Stimulated activated CD8-positive, alpha-beta memory T cell treated with anti-CD3 and anti-CD28 coated beads, Interleukin-15, amount 100 ng/mL, for 4 hours (primary cell): ENCODE measurements at places on chromosomes 7 and 10.
A peak's percentile ranks its signal among the peaks of the same experiment; 100 is the strongest.

DNA sequence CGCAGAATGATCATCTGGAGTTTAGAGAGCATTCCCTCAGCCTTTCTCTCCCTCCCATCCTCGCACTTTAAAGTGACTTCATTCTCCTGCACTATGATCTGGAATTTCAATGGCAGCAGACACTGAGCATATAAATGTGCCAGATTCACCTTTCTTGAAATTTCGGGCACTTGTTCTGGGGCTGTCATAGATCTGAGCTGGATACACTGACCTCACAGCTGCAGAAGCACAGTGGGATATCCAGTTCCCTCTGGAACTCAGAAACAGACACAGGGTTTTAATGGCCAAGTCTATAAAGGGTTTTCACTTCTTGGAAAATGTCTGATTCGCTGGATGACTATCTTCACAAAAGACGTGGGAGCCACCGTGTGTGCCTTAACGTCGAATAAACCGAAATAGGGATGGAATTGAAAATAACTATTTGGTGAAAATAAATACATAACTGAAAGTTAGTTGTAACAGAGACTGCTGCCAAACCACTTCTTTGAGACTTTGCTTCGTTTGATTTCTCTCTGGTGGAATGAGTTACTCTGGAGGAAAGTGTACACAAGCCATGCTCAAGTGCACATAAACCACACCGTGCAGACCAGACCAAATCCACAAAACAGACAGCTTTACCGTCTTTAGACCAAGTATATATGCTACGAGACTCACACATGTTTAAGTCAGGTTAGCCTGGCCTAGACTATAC lies 126.1 kb downstream of the SVIL start:
- no peak for DNase-seq

- DNase-seq, result no peak
Observed at GRCh38 chr7:23397241-23397640, 73.0 kb downstream of the IGF2BP3 start.

DNA sequence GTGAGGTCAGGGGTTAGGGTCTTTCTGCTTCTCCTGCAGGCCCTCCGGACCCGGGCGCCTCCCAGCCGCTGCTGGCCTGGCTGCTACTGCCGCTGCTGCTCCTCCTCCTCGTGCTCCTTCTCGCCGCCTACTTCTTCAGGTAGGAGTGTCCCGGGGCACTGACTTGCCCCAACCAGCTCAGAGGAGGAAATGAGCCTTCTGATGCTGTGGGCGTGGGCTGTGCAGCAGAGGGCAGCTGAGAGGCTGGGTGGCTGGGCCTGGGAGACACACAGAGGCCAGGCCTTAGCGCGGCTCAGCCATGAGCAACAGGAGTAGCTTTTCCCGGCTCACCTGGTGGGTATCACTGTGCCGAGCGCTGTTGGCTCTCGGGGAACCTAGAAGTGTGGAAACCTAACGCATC lies 78.9 kb downstream of the MKI67 start:
- peak; percentile 81 for DNase-seq

DNA sequence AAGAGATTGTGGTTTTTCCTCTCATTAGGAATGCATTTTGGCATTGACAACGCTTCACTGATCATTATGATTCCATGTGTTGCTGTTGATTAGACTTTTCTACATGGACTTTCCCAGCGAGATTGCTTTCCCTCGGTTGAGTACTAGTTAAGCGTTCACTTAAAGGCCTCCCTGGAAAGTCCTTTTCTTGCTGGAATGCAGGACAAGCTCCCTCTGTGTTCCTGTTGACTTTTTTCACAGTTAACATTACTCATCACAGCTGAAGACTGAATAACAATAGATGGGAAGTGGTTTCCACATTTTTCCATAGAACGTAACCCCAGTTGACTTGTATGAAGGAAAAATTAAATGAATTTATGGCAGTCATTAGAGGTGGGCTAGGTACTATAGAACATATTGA lies 2.6 kb upstream of the CAV1 start:
- no peak for DNase-seq

DNA sequence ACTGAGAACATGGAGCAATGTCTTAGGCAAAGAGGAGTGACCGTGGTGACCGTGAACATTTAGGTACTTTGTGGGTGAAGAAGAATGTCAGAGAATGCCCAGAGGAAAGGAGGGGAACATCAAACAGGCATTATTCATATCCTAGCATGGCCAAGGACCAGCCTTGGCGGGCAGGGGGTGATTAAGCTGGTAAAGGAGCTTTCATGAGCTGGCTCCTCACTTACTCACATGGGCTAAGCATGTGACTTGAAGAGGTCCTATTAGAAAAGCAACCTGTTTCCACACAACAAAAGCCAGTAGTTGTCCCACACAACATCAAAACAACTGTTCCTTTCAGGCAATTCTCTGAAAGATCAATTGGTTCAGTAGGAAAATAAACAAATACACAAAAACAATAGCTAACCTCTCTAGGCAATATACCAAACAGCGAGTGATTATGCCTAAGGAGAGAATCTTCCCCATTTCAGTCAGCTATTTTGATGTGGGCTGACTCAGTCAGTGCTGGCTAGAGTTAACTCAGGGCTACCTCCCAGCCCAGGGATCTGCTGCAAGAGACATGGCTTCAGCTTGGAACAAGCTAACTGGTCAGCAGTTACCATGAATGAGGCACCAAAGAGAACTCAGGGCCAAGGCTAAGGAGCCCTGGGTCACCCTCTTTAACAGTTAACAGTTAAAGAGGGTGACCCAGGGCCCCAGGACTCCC lies 283.5 kb downstream of the ARHGAP12 start:
- no peak for DNase-seq

DNA sequence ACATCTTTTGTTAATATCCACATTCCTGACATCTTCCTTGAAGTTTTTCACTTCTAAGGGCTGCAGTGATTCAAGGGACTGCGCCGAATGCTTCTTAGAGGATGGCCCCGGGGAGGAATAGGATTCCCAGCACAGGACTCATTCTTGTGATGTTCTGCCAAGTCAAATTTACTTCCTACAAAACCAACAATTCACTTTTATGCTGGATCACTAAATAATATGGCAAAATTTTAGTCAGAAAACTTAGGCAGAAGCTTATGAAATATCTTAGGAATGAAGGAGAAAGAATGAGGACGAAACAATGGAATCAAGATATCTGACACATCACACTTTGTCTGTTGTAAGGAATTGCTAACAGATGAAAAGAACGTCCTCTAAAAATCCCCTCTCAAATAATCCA lies 151.5 kb downstream of the JAZF1 start:
- no peak for DNase-seq

GRCh38 chr7:109101332-109101731 lies 531.7 kb downstream of the DNAJB9 start:
- no peak for DNase-seq

DNA sequence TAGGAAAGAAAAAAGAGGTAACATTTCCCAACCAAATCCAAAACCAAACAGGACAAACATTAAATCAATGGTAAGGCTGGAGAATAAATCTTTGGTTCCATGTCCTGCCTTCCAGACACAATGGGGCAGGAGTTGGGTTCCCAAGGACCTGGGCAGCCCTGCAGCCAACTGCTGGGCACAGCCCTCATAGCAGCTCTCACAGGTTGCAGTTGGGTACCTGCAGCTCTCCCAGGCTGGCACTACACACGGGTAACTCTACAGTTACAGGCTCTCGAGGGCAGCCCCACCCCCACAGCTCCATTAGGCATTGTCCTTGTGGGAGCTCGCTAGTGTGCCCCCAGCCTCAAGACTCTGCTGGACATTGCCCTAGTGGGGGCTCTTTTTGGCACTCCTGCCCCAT lies 7.5 kb downstream of the GRB10 start:
- no peak for DNase-seq

GRCh38 chr10:48224979-48225560 lies 49.4 kb downstream of the FRMPD2 start:
- no peak for DNase-seq

DNA sequence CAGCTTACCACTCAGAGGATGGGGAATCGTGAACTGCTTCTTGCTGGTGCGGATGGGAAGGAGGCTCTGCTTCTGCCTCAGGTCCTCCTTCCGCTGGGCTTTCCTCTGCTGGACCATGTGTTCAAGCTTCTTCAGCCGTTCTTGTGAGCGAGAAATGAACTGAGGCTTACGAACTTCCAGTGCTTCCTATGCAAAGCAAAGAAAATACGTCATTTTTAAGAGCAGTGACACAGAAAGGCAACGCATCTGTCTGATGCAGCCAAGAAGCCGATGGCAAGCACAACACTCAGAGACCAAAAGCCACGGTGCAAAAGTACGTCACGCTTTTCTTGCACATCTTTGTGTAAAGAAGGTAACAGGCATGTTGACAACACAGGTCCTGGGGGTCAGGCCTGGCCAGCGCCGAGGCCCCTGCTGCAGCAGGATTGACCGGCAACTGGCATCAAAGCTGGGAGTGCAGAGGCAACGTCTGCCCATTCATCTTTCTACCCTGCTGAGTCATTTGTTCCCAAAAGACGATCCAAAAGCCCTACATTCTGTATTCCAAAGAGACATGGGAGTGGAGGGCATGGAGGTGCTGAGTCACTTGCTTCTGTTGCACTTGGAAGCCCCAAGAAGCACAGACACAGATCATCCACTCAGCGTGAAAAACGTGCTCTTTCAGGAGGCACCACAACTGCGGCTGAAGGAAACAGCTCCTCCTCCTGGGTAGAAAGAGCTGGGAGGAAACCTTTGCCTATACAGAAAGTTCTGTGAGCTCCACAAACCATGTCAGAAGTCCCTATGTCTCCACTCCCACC lies 71.0 kb upstream of the ADAM12 start:
- no peak for DNase-seq

DNA sequence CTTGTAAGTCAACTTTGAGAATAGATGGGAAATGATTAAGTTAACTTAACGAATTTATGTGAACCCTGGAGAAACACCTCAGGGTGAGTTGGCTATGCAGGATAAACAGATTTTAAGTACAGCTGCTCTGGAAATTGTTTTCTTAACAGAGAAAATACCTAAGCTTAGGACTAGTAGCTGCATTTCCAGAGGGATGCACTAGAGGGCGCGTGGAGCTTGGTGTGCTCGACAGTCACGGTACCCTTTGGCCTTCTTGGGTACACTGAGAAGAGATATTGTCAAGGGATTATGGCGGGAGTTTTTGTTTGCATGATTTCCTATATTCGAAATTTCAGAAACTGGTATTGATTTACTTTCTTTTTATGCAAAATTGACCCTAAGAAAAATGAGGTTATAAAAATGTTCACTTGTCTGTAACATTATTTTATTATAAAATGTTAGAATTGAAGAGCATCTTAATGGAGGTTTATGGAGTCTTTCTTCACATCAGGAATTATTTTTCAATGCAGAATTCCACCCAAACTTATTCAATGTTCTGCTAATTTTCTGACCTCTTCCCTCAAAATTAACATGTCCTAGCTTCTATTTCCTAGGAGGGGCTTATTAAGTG lies 58.4 kb upstream of the MYO3A start:
- DNase-seq, result no peak

- no peak for DNase-seq
Observed at GRCh38 chr10:88896372-88896993, 16.4 kb downstream of the STAMBPL1 start.

DNA sequence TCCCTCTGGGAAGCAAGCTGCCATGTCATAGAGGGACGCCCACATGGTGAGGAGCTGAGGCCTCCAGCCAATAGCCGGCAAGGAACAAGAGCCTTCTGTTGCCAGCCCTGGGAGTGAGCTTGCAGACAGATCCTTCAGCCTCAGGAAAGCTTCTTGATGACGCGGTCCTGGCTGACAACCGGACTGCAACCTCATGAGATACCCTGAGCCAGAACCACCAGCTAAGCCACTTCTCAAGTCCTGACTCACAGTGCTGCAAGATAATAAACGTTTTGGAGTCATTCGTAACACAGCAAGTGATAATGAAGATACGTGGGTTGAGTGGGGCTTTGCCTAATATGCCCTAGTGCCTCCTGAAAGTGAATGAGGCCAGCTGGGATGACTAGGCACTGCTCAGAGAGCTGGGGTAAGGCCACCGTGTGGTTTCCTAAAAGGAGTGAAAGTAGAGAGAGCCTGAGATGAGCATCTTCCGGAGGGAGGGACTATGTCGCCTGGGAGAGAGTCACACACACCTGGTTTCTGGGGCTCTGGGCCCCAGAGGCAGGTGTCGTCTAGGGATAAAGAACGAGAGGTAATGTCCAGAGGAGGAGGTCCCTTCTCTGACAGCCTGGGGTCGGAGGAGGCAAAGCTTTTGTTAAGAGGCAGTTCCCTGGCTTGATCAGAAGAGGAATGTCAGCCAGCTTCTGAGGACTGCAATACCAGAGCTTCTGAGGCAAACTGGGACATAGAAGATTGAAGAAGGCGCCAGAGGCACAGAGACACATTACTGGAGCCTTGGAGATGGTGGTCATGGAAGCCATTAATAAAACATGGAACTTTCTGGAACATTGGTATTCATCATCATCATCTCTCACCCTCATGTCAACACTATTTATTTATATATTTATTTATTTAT lies 53.6 kb downstream of the PYROXD2 start:
- DNase-seq, result no peak
